WTC11 (cell line): ENCODE measurements at places on chromosomes 1 and 21.
A peak's percentile ranks its signal among the peaks of the same experiment; 100 is the strongest.

DNA sequence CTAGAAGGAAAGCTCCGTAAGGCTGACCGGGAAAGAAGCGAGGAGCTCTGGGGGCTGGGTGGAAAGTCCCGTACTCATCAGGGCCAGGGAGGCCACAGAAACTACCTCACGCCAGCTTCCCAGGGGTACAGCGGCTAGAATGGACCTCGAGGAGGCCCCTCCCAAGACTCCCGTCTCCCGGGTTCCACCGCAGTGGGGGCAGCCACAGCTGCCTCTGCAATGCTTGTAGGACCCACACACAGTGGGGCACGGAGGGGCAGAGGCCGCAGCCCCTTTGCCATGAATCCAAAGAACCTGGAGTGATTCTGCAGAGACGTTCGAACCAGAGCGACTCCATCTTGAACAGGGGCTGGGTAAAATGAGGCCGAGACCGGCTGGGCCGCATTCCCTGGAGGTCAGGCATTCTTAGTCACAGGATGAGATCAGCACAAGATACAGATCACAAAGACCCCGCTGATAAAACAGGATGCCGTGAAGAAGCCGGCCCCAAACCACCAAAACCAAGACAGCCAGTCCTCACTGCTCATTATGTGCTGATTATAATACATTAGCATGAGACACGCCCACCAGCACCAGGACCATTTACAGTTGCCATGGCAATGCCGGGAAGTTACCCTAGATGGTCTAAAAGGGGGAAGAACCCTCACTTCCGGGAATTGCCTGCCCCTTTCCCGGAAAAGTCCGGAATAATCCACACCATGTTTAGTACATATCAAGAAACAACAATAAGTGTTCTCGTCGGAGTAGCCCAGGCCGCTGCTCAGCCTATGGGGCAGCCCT, 1.6 kb upstream of the ANKRD65 start:
- peak; percentile 40 for DNase-seq

DNA sequence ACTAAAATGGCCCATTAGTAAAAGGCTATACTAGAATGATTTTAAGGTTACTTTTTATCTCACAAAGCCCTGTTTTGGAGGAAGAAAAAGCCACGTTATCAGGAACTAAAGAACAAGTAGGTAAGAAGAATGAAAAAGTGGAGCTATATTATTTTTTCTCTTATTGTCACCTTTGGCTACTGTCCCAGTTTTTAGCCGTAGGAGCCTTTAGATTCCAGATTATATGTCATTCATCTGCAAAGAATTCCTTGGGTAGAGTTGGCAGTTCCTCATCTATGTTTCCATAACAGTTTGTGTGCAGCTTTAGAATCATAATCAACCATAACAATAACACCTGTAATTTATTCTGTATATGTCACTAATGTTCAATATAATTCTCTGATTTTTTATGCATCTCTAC, 83.8 kb downstream of the TPR start:
- DNase-seq: no peak

DNA sequence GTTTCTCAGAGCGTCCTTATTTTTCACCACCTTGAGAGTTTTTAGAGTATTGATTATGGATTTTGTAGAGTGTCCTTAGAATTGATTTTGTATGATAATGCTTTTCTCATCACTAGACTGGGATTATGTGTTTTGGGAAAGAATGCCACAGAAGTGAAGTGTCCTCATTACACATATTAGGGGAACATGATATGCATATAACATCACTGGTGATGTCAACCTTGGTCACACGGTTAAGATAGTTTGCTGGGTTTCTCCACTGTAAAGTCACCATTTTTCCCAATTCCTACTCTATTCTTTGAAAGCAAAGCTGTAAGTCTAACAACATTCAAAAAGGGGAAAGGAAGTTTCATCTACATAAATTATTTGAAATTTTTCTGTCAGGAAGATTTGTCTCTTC, 39.6 kb upstream of the PALMD start:
- no peak for DNase-seq

DNA sequence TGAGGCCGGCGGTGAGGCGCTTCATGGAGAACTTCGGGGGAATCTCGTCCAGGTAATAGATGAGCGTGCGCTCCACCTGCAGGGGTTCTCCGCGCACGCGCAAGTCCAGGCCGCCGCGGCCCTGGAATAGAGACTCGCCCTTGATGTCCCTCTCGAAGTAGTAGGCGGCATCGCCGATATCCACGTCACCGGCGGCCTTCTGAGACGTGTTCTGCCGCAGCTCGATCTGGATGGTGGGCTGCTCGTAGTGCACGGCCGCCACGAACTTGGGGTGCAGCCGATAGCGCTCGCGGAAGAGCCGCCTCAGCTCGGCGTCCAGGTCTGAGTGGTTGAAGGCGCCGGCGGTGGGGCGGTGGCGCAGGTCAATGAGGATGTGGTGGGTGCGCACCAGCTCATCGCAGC, 726 bp downstream of the TACSTD2 start:
- peak; percentile 24 for DNase-seq

DNA sequence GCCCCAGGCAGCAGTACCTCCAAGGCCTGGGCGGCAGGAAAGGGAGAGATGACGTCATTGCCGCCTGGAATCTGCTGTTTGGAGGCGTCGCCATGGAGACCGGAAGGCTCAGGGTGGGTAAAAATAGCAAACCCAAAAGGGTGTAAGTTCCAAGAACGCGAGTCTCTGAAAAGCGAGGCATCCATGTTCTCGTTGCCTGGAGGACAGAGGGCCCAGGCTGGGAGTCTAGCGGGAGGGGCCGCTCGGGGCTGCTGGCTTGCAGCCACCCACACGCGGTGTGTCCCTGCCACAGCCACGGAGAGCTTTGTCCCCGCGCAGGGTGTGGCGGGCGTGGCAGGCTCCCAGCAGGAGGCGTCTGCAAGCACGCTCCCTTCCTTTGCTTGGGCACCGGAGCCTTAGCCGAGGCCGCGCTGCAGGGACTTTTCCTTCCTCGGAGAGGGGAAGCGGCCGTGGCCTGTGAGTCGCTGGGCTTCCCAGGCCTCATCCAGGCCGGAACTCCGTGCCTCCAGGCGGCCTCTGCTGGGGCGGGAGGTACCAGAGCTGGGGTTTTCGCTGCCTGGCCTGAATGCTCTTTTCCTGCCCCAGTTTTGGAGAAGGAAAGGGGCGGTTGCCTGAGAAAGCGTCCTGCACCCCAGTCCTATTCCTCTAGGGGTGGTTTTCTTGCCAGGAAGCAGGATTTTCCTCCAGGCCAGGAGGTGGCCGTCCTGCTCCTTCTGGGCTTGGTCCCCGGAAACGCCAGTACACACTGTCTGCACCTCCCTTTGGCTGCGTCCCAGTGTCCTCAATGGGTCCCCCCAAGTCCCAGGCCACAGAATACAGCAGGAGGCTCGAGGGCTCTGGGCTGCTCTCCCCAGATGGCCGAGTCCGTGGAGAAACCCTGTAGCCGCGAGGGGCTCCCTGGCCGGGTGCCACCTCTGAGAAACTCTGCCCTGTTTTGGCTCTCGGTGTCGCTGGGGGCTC, 15.3 kb upstream of the SKI start:
- peak; percentile 88 for DNase-seq

DNA sequence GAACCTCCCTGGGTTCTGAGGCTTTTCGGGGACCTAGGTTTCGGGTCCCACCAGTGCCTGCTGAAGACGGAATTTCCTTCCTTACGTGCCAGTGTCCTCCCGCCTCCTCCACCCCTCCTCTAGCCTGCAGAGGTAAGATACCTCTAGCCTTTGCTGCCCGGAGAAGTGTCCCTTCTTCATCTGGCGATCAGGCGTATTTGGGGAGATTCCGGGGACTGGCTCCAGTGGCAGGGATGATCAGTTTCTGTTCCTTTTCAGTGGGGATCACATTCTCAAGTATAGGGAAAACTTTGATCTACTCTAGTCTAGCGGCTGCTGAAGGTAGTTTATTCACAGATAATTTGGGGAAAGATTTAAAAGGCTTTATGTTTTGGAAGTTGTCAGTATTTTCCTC, 674 bp downstream of the CEP350 start:
- DNase-seq: no peak

GRCh38 chr1:3767328-3767925, 5.1 kb upstream of the SMIM1 start:
- no peak for DNase-seq

- DNase-seq: no peak
Observed at GRCh38 chr1:240737766-240738265, 125.9 kb upstream of the GREM2 start.

- no peak for DNase-seq
Observed at GRCh38 chr1:82979593-82980236, 1019.2 kb downstream of the TTLL7 start.

- no peak for DNase-seq
Observed at GRCh38 chr1:229941831-229942230, 125.2 kb upstream of the GALNT2 start.

DNA sequence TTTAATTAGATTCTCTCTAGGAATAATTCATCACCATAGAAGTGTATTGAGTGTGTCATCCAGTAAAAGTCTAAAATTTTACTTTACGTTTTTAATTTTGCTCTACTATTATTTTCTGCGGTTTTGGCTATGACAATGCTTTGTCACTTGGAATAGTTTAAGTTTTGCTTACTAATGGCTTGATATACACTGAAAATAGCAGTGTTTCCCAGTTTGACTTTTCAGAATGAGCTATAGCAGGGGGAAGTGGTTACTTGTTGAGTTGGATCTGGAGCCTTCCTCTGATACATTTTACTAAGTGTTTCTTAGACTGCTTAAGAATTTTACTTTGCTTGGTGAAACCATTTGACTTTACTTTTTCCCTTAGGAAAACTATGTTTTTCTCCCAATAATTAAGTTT, 5.0 kb downstream of the DNAJC16 start:
- DNase-seq: no peak

DNA sequence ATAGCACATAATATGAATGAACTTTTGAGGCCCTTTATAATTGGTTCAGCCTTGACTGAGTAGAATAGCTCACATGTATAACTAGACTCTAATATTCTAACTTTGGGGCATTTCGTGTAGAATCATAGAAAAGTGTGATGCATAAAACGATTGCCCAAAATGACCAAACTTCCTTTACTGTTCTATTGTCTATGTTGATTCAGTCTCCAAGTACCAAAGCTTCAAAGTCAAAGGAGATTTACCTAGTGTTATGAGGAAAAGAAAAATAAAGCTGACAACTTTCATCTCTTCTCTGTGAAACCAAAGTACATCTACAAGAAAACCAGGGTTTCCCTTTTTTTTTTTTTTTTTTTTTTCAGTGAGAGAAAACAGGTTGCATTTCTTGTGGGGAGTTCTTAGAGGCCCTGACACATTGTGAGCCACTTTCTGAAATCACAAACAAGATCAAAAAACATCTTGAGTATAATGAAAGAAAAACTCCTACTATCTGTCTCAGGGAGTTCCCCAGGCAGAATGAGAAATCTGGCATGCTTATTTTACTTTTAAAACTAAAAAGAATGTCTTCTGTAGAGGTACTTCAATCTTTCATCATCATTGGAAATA, 183.4 kb downstream of the TNFSF18 start:
- no peak for DNase-seq

GRCh38 chr21:38293113-38293512, 36.3 kb downstream of the KCNJ15 start:
- DNase-seq: no peak

- DNase-seq: no peak
Observed at GRCh38 chr1:245419989-245420388, 265.2 kb downstream of the KIF26B start.

- no peak for DNase-seq
Observed at GRCh38 chr1:156549831-156550230, 22.5 kb downstream of the IQGAP3 start.

DNA sequence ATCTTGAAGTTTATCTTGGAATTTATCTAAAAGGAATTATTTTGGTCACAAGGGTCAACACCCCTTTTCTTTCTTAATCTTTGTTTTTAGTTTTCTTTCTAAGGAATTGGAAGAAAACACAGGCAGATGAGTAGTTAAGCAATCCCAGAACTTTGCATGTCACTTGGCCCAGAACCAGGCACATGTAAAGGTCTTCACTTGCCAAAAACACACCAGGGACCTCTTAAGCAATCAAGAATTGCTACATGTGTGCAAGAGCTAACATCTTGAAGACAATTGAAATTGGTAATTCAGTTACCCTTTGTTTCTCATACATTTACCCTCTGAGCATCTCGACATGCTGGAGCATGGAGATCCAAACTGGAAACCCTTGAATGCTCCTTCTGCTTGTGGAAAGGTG, 114.2 kb downstream of the ZC3H11B start:
- no peak for DNase-seq

GRCh38 chr1:46315669-46316403, 12.3 kb downstream of the UQCRH start:
- DNase-seq: no peak

- no peak for DNase-seq
Observed at GRCh38 chr1:96080925-96081324, 640.7 kb upstream of the PTBP2 start.

DNA sequence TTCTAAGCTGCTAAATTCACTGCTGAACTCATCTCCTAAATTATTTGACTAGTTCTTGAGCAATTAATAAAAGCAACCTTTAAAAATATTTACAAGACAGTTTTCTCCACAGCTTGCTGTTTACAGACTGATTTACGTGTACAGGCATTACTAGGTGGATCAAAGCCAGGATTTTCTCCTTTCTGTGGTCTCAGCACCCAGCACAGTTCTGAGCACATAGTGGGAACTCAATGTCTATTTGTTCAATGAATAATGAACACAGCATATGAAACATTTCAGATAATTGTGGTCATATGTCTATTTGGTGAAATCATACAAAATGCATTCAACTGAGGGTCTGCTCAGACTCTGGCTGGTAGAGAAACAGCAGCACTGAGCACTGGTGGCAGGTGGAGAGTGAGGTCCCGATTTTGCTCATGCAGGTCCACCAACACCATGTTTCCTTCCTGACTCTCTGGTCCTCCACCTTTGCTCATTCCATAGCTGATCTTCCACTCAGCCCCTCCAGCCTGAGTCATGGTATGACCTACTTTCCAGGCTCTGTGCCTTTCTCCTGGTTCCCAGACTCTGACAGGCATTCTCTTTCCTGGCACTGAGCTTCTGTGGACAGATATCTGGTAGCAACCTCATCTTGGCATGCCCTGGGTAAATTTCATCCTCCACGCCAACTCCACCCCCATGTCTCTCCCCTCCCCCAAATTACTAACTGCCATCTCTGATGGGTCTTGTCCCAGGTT, 311.3 kb downstream of the TGFB2 start:
- no peak for DNase-seq

DNA sequence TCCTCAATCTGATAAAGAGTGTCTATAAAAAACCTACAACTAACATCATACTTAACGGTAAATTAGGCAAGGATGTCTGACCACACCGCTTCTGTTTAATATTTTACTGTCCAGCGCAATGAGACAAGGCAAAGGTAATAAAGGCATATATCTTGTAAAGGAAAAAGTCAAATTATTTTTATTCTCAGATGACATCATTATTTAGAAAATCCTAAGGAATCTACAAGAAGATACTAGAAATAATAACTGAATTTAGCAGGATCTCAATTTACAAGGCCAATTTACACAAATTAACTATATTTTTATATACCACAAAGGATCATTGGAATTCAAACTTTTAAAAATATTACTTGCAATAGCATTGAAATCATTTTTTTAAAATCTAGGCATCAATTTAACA, 29.4 kb downstream of the GJA4 start:
- no peak for DNase-seq

DNA sequence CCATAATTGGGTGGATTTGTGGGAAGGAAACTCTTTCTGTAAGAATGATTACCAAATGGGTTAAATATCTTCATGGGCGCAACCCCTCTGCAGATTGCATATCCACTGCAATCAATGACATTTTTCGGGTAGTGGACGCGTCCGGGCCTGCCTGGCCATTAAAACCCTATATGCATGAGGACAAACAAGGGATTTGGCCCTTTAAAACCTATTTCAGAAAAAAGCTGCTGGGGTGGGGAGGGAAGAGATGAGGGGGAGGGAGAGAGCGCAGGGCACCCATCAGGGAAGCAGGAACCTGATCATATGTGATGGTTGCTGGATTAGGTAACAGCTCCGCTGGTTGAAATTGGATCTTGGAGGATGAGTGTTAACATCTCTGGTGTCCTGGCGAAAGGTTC, 228.8 kb downstream of the PBX1 start:
- no peak for DNase-seq
